Hematopoietic multipotent progenitor cell (in vitro differentiated cells): ENCODE measurements at places on chromosomes 5 and 9.

GRCh38 chr5:142145106-142145900 is 36.7 kb downstream of the NDFIP1 start:
- DNase-seq = peak; percentile 61

GRCh38 chr5:152688561-152689249 is 283.6 kb upstream of the NMUR2 start:
- no peak for DNase-seq

- no peak for DNase-seq
Measured at GRCh38 chr9:105341434-105342146, 97.1 kb downstream of the SLC44A1 start.

- no peak for DNase-seq
Measured at GRCh38 chr5:56856541-56857178, 41.3 kb downstream of the MAP3K1 start.

DNA sequence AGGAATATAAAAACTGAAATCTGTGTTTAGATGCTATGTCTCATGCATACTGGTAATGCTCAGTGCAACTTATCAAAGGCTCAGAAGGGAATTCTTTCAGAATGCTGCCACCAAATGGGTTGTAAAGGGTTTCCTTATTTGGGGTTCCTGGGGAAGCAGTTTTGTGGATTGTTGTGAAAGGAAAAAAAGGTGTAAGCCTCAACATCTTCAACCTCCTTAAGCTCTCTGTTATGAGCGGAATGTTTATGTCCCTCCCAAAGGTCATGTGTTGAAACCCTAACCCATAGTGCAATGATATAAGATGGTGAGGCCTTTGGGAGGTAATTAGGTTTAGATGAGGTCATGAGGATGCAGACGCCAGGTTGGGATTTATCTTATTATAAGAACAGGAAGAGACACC is 41.6 kb downstream of the GNA14 start:
- no peak for DNase-seq

GRCh38 chr5:110973510-110973909 is 98.0 kb upstream of the TSLP start:
- DNase-seq = no peak

- no peak for DNase-seq
Measured at GRCh38 chr9:90948156-90948555, 146.5 kb downstream of the SYK start.

- DNase-seq = no peak
Measured at GRCh38 chr5:159800131-159800840, 116.0 kb upstream of the ADRA1B start.

GRCh38 chr5:132258102-132259068 is 889 bp downstream of the PDLIM4 start:
- no peak for DNase-seq

DNA sequence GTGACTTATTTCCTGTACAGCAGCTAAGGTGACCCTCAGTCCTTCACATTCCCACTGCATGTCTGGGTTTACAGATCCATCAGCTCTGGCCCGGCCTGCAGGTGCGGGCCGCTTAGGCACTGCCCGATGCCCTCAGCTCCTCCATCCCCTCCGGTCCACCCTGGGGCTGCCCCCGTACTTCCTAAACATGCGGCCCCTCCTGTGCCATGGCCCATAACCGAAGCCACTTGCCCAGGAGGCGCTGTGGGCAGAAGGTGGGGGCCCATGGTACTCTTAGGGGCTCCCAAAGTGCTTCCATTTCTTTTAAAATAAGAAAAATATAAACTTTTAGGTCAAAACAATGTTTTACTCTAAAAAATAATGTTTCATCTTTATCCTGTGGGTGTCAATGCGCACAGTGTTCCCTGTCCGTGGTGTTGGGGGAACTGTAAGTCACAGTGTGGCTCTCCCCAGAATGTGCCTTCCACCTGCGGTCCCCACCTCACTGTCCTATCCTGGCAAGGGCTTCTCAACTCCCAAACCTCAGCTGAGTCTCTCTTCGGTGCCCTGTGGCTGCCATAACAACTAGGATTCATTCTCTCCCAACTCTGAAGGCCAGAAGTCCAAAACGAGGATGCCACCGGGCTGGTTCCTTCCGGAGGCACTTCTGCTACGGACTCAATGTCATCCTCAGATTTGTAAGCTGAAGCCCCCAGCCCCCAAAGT is 132.7 kb upstream of the LPCAT1 start:
- DNase-seq = no peak

GRCh38 chr9:27755846-27756245 is 182.6 kb upstream of the C9orf72 start:
- DNase-seq = no peak

GRCh38 chr9:135461936-135462335 is 17.6 kb upstream of the PPP1R26 start:
- DNase-seq = no peak

DNA sequence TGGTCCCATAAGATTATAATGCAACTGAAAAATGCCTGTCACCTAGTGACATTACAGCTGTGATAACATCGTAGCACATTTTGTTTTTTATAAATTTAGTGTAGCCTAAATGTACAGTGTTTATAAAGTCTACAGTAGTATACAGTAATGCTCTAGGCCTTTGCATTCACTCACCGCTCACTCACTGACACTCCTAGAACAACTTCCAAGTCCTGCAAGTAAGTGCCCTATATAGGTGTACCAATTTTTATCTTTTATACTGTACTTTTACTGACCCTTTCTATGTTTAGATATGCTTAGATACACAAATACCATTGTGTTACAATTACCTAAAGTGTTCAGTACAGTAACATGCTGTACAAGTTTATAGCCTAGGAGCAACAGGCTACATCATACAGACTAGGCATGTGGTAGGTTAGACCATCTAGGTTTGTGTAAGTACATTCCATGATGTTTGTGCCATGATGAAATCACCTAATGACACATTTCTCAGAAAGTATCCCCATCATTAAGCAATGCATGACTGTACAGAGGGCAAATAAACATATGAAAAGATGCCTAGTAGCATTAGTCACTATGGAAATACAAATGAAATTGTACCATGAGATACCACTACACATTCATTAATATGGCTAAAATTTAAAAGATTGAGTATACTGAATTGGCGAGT is 127.6 kb downstream of the TRPM6 start:
- no peak for DNase-seq

GRCh38 chr5:124876983-124877382 is 130.5 kb upstream of the ZNF608 start:
- no peak for DNase-seq

GRCh38 chr9:129584136-129584535 is 36.8 kb downstream of the C9orf50 start:
- peak; percentile 74 for DNase-seq

- no peak for DNase-seq
Measured at GRCh38 chr5:115510145-115510645, 34.4 kb downstream of the FEM1C start.

DNA sequence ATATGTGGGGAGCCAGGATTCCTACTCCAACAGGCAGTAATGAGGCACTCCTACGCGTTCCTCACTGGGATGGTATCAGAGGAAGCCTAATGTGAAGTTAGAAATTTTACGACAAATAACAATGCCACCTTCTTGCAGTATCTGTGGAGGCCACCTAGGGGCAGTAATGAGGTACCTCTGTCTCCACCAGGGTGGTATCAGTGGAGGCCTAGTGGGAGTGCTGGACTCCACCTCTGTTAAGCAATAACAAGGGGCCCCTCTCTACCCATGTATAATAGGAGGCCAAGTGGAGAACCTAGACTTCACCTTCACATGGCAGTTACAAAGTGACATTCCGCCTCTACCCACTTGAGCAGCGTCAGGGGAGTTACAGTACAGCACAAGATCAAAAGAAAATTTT is 147.9 kb downstream of the PLPPR1 start:
- no peak for DNase-seq

GRCh38 chr9:14278291-14278721 is 35.6 kb downstream of the NFIB start:
- DNase-seq = no peak

DNA sequence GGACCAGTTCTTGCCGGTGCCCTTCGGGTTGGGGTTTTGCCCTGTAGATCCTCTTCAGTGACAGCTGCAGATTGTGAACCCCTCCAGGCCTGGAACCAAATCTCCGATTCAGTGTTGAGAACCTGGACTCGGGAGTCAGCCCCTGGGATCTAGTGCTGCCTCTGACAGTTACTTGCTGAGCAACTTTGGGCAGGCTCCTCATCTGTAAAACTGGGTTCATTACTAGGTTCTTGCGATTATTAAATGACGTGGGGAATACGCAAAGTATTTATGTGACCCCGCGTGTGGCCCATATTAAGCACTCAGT is 600 bp downstream of the ERCC6L2 start:
- no peak for DNase-seq

DNA sequence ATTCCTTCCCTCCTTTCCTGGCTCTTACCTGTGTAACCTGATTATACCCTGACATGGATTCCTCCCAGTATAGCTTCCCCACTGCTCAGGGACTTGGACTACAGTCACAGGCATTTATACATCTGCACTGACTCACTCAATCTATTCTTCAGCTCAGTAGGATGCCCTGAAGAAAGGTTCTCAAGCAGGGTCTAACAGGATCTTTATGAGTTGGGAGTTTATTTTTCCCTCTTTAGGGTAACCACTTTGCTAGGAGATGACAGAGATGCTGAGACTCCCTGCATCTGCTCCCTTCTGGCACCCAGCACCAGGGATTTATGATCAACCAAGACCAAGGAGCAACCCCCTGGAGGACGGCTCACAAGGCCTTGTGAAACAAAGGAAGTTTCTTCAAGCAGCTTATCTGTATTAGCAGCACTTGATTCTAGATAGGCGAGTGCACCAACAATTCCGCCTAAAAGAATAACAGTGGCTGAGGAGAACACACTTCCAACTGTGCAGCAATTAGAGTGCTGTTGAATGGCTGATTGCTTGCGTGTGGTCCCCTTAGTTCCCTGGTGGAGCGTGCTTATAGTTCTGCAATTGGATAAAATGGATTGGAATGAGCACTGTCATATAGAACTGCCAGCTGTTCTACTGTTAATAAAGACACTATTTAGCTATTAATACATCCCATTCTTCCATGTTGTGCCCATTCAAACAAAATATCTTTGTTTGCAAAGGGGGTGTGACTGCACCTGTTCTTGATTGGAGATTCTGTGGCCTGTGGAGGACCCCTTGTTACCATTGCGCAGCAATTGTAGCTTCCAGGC is 482.6 kb downstream of the ZNF608 start:
- DNase-seq = peak; percentile 52

DNA sequence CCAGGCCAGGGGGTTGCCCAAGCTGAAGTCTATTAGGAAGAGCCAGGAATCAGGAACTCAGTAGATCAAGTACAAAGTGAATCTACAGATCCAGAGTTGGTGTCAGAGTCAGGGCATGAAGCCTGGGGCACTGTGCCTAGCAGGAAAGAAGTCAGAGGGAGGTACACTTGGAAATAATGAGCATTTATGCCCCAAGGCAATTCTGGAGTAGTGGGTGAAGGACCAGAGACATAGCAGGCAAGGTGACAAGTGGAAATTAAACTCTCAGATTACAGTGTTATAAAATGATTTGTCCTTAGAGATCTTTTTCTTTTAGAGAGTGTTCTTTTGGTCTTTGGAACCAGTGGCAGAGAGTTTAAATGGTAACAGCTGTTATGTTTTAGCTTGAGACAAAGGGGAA is 138.0 kb downstream of the ADAMTSL1 start:
- DNase-seq = no peak

DNA sequence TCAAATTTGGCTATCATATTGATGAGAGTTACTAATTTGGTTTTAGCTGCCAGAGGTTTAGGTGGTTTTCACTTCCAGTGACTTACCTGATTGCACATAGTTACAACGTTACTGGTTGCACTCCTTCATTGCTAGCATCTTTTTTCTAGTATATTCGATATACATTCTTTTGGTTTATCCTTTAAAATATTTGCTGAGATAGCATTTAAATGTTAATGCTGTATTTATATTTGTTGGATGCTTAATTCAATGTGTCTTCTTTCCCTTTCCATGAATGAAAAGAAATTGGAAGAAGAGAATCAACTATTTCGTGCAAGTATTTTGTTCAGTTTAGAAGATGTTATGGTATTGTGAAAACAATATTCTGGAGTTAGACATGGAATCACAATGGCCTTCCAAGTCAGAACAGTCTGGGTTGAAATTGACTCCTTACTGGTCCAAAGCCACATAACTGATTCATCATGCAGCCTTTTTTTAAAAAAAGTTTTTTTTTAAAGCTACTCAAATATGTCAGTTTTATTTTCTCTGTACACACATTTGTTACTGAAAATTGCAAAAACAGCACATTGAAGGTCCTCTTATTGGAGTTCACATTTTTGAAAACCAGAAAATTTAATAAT is 2.2 kb downstream of the SPIN1 start:
- DNase-seq = no peak

GRCh38 chr5:160479926-160480325 is 58.3 kb downstream of the PTTG1 start:
- DNase-seq = no peak

DNA sequence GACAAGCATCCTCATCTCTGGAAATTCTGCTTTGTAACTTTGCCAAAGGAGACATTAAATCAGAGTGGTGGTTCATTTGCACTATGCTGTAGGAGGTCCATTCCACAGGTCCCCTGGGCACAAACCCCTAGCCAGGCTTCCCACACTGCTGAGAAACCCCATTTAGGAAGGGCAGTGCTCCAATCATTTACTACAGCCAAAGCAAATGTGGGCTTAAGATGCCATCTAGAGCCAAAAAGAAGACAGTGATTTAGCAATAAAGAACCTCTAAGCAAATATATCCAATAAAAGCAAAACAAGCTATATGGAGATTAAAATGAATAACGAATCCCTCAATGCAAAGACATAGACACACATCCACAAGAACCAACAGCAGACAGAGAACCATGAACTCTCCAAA is 129.0 kb upstream of the ALDH1B1 start:
- peak; percentile 19 for DNase-seq

GRCh38 chr9:22855980-22856379 is 409.4 kb downstream of the DMRTA1 start:
- no peak for DNase-seq

DNA sequence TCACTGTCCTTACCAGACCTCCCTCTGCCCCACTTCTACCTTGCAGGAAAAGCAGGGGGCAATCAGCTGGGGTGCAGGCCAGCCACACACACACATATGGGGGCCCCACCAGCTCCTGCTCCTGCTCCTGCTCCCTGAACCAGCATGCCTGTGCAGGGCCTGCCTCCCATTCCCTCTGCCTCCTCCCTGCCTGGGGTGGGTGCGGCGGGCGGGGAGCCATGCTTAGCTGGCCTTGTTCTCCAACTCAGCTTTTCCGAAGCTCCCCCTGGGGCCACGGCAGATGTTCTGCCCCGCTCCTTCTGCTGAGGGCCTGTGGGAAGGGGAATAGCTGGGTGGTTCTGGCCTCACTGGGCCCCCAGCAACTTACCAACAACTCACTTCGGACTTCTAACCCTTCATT is 89.8 kb downstream of the ZNF354C start:
- DNase-seq = no peak

- no peak for DNase-seq
Measured at GRCh38 chr5:10311595-10312425, 4.1 kb upstream of the CMBL start.

- DNase-seq = no peak
Measured at GRCh38 chr5:100667161-100667630, 132.0 kb downstream of the FAM174A start.

GRCh38 chr5:95599252-95599651 is 20.6 kb upstream of the GPR150 start:
- no peak for DNase-seq

- peak; percentile 34 for DNase-seq
Measured at GRCh38 chr9:96383165-96383942, at the start of gene SLC35D2. SLC35D2 (minus strand) TSS chr9:96383711; CDS start chr9:96383634, 77 bp downstream.
